ENCODE measurements at places on chromosomes 3 and 15.

GRCh38 chr3:138670407-138670806 is 61.8 kb downstream of the FAIM start:
- no peak for DNase-seq

GRCh38 chr15:27545494-27546255 is 553.4 kb downstream of the OCA2 start:
- DNase-seq, result no peak

DNA sequence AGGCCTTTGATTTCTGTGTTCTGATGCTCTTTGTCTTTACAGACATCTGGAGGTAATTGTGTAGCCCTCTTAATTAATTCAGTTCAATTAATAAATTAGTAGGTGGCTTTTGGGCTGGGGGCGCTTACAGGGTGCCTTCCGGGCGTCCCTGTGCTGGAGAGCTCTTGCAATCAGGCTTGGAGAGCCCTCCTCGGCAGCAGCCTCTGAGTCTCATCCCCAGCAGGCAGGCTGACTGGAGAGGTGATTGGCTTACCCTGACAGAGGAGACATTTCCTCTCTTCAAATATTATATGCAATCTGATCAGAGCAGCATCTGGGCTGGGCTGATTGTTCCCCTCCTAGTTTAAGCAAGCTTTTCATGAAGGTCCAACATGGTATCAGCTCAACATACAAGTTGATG is 250.7 kb downstream of the LPP start:
- no peak for DNase-seq

GRCh38 chr3:13621381-13622221 is 72.7 kb downstream of the FBLN2 start:
- no peak for DNase-seq

- no peak for DNase-seq
Measured at GRCh38 chr3:114133947-114134346, 44.9 kb downstream of the DRD3 start.

GRCh38 chr3:58119186-58119585 is 91.6 kb downstream of the DNASE1L3 start:
- DNase-seq, result no peak

GRCh38 chr3:186417791-186418190 is 55.8 kb upstream of the DGKG start:
- no peak for DNase-seq

- no peak for DNase-seq
Measured at GRCh38 chr3:150247441-150247840, 160.7 kb upstream of the TSC22D2 start.

DNA sequence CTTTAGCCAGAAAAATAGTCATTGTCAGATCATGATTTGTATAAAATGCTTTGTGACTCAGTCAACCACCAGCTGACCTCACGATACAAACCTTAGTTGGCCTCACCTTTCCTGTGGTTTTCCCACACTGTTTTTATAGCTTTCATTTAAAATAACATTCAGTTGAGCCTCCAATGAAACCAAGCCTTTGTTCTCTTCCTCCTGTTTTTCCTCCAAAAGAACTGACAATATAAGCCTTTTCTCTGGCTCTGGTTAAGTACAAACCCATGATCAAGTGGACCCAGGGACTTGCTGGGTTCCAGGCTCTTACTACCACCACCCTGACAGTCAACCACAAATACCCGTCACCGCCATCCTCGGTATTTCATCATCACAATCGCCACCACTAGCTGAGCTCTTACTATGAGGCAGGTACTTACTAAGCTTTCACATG is 81.7 kb downstream of the TAMM41 start:
- DNase-seq, result no peak

DNA sequence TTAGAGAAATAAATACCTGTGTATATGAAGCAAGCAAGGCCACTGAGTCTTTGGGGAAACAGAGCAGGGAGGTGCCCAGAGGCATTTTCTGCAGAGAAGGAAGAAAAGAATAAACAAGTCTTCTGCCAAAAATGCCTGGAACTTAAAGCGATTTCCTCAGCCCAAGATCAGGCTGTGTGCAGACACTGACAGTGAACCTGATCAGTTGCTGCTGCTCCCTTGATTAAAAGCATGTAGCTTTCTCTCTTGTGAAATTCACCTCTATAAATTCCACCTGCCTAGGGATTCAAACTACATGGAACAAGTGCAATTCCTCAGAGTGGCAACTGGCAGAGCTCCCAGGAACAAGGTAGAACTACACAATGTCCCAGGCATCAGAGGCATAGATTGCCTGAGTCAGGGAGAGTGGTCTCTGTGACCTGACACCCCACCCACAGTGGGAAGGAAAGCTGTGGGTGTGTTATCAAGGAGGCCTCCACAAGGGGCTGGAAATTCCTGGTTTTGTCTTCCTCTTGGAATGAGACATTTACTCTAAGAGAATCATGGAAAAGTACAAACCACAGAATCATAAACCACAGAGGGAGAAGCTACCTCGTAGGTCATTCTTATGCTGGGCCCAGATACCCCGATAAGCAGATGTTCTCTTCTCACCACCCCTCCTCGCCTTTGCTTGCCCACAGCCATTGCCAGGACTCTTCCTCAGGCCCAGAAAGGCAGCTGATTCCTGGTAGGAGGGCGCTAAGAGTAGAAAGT is 1.8 kb upstream of the ZBTB38 start:
- DNase-seq, result no peak

DNA sequence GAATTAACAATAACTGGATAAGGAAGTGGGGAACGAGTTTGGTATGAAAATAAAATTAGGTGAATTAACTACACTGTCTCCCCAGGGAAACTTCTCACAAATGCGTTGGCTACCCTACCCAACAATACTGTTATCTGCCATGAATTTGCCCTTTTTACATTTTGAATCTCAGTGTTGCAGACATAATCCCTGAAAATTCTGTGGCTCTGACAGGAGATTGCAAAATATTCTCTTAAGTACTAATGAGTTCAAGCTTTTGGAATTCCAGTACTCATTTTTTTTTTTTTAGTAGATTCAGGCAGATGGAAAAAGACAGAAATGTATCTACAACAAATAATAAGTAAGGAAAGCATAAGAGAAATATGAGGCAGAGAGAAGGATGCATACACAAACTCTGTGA is 332.6 kb downstream of the LSAMP start:
- DNase-seq, result no peak

DNA sequence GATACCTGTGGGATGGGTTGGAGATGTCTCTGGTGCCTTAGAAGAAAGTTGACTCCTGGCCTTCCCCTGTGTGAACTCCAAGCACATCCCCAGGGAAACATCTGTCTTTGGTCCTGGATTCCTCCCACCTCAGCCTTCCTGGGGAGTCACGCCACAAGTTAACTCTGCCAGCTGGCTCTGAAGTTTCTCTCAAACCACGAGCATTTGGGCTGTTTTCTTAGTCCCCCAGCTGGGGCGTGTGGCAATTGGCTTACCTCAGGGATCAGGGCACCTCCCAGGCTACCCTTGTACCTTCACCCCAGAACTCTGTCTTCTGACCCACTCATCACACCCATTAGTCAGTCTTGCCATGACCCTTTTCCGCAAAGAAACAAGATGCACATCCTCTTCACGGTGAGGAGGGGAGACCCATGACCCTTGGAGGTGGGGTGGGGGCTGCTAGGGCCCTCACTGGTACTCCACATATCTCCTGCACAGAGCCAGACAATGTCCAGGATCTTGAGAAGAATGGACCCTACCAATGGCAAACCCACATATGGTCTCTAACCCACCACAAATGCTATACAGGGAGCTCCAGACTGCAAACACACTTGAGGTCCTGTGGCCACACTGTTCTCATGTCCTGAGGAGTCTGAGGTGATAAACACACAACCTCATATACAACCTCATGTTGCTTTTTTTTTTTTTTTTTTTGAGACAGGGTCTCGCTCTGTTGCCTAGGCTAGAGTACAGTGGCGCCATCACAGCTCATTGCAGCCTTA is 3.9 kb downstream of the NEIL1 start:
- DNase-seq, result no peak

GRCh38 chr15:48965972-48966371 is 2.3 kb upstream of the SHC4 start:
- peak; percentile 18 for DNase-seq

DNA sequence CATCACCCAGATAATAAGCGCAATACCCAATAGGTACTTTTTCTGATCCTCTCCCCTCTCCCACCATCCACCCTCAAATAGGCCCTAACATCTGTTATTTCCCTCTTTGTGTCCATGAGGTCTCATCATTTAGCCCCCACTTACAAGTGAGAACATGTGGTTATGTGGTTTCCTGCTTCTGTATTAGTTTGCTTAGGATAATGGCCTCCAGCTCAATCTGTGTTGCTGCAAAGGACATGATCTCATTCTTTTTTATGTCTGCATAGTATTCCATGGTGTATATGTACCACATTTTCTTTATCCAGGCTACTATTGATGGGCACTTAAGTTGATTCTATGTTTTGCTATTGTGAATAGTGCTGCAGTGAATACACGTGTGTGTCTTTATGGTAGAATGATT is 165.4 kb downstream of the MBNL1 start:
- DNase-seq, result no peak

- DNase-seq, result no peak
Measured at GRCh38 chr15:73074241-73074640, 22.0 kb downstream of the NEO1 start.

GRCh38 chr3:127304121-127304744 is 16.4 kb upstream of the PRR20G start:
- DNase-seq, result peak; percentile 3

GRCh38 chr3:21356402-21356801 is 394.6 kb downstream of the ZNF385D start:
- no peak for DNase-seq

DNA sequence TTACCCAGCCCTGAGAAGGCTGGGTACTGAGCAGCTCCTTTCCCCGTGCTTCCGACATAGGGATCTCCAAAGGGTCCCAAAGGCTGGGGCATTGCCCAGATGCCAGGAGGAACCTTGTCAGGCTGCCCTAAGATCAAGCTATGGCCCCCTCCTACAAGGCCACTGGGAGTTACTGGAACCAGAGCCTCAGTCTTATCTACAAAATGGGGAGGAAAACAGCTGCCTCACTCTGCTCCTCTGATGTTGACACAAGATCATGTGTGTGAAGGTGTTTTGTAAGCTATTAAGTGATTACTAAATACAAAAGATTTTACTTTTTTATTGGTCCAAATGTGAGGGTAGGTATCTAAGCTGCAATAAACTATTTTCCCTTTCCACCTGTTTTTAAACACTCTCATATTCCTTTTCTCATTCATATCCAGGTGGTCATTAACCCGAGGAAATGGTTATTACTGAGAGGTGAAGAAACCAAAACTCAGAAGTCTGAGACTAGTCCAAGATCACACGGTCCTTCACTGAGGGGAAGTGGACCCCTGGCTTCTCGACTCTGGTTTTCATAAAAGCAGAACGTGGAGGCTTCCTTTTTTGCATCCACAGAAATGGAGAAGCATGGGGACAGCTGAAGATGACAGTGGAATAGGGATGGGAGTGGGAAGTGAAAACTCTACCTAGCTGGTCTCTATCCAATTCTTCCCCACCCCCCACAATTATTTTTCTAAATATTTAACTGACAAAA is 1.7 kb downstream of the ARPIN start:
- DNase-seq, result no peak

DNA sequence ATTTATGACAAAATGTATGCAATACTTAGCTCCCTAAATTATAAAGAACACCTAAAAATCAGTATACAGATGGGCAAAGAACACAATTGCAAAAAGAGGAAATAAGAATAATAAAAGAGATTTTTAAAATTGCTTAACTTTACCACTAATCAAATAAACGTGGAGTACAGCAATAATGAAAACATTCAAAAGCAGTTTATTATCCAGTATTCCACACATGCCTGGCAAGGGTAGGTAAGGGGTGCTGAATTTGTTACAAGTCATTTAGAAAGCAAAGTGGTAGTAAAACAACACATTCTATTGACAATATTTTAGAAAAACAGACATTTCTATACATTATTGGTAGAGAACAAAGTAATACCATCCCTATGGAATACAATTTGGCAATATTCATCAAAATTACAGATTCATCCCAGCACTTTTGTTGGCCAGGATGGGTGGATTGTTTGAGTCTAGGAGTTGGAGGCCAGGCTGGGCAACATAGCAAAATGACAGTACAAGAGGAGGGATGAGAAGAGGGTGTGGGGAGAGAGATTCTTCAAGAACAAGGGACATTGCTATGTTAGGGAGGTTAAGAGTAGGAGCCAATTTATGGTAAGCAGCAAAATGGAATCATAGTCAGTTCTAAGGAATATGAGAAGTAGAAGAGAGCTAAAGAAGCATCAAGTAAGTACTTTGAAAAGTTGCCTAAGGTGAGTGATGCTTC is 3.7 kb upstream of the ACKR4 start:
- DNase-seq, result no peak

DNA sequence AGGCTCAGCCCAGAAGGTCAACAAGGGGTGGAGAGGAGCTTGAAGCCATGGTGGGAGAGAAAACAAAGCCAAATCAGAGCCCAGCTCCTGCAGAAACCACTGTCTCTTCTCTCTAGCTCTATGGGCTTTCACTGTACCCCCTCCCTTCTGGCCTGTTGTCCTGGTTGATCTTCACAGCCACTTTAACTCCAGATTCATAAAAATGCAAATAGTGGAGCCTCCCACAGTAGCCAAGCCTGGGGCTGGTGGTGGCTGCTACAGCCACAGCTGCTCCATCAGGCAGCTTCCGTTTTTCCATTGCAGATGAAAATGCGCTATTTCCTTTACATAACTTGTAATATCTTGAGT is 20.7 kb upstream of the CAV3 start:
- DNase-seq, result no peak

DNA sequence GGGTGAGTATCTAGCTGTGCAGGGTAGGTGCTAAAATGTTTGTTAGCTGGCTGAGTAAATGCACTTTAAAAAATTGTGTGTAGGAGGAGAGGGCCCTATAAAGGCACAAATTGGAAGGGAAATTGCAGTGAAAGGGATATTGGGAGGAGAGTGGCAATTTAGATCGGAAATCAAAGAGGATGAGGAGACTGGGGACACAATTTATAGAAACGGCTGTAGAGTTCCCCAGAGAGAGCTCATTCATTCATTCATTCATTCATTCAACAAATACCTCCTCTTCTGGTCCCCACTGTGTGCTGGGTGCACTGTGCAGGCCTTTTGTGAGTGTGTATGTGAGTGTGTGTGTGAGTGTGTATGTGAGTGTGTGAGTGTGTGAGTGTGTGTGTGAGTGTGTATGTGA is 2.4 kb downstream of the DNAJA4 start:
- no peak for DNase-seq

DNA sequence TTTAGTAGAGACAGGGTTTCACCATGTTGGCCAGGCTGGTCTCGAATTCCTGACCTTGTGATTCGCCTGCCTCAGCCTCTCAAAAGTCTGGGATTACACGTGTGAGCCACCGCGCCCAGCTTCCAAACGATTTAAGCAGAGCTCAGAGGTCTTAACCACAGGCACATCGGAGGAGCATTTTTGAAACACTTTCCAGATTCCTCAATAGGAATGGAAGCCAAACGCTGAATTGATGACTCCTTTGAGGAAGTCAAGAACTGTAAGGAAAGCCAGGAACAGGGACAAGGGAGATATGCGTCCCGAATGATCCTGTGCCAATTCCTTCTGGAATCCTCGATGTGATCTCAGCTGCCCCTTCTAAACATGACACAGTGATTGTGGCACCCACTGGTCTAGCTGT is 40.0 kb downstream of the TRH start:
- DNase-seq, result no peak

All from OCI-LY7 (cell line).